ENCODE measurements at places on chromosomes 4 and X.

DNA sequence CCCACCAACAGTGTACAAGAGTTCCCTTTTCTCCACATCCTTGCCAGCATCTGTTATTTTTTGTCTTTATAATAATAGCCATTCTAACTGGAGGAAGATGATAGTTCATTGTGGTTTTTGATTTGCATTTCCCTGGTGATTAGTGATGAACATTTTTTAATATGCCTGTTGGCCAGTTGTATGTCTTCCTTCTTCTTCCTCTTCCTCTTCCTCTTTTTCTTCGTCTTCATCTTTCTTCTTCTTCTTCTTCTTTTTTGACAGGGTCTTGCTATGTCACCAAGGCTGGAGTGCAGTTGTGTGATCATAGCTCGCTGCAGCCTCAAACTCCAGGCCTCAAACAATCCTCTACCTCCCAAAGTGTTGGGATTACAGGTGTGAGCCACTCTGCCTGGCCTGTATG lies 87.4 kb downstream of the CCDC160 start:
- DNase-seq, result no peak

GRCh38 chr4:168880072-168880675 lies 129.9 kb downstream of the CBR4 start:
- no peak for DNase-seq

DNA sequence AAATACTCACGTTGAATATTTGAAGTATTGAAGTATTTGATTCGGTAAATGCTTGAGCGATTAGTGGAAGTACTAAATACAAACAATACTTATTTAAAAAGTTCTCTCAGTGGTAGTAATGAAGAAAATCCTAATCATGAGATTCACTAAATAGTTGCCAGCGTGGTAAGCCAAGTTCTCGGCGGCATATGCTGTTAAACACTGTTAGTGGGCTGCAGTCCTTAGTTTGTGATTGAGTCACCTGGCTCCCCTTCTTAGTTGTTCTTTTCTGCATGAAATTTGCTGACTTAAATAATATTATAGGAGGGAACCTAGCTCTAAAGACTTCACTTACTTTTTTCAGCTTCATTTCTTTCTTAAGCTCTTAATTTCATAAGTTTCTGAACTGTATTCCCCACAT lies 51.4 kb downstream of the STIM2 start:
- no peak for DNase-seq

GRCh38 chrX:150118476-150118875 lies 180.2 kb upstream of the EOLA2 start:
- no peak for DNase-seq

DNA sequence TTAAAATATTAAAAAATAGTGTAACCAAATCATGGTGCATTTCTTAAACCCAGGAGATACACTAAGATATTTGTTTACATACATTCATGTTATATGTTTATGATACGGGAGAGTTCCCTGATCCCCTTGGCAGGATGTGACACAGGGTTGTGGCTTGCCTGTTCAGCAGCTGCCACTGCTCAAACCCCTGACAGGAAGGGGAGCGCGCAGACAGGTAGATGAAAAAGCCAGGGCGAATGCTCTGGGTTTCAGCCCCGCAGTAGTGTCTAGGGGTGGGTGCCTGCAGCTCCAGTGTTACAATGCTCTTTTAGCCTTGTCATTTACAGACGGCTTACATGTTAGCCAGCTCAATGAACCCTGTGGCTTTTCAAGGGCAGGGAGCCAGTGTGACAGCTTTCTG lies 1343.8 kb upstream of the IGFBP7 start:
- no peak for DNase-seq

- DNase-seq, result peak; percentile 36
Observed at GRCh38 chr4:113893546-113893945, 85.9 kb downstream of the ARSJ start.

DNA sequence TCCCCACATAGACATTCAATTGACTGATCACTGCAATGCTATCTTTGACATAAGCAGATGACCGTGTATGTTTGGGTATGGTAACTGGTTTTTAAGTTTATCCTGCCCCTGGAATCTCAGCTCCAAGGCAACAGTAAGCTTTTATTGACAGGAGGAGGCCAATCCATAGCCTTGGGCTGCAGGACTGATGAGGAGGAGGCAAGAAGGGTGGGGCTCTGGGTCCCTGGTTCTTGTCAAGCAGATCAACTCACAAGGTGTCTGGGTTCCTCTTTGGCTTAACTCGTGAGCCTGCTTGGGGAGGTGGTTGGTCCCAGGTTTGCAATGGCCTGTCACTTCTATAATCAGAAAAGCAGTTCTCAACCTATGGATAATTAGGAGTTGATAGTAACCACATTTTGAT lies 113.2 kb upstream of the STX18 start:
- no peak for DNase-seq

- no peak for DNase-seq
Observed at GRCh38 chr4:43047058-43047457, 154.5 kb downstream of the GRXCR1 start.

DNA sequence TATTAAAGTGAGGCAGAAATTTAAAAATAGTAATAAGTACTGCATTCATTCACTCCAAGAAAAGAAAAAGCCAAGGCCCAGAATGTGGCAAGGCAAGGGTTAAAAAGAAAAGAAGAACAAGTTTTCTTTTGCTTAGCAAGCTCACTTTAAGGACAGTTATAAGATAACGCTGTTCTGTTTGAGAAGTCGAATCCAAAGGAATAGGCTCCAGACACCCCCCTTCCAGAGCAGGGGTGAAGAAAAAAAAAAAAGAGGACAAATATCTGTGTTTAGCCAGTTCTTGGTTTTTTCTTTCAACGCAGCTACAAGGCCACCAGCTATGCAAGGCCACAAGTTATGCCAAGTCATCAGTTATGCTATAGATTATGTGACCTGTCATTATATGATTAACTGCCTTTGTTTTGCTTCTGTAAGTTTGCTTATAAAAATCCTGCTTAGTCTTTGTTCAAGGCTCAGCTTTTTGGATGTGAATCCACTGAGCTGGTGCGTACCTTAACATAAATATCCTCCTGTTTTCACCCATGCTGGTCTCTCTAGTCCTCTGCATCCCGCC lies 1.4 kb downstream of the GRK4 start:
- DNase-seq, result no peak

Data from MCF 10A (cell line).